ENCODE measurements at places on chromosomes 2 and 18.
A peak's percentile ranks its signal among the peaks of the same experiment; 100 is the strongest.

DNA sequence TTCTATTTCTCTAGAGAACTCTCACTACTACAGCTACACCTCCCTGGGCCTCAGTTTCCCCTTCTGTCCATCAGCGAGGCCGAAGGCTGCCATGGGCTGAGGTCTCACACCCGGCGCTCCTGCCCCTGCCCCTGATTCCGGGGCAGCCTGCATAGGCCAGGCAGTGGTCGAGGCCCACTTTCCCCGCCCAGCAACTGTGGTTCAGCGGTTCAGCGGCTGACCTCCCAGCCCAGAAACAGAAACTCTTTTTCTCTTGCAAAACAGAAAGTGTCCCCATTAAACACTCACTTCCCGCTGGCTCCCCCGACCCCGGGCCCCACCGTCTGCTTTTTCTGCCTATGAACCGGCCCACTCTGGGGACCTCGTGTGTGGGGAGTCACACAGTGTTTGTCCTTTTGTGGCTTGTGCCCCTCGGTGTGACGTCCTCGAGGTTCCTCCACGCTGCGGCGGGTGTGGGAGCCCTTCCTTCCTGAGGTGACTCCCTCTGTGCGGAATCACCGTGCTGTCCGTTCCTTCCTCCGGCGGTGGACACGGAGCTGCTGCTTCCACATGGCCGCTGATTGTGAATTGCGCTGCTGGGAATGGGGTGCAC is 16.0 kb downstream of the PDCD1 start:
- DNase-seq, result no peak

GRCh38 chr2:32942793-32943485 is 3.8 kb upstream of the LTBP1 start:
- DNase-seq, result no peak

DNA sequence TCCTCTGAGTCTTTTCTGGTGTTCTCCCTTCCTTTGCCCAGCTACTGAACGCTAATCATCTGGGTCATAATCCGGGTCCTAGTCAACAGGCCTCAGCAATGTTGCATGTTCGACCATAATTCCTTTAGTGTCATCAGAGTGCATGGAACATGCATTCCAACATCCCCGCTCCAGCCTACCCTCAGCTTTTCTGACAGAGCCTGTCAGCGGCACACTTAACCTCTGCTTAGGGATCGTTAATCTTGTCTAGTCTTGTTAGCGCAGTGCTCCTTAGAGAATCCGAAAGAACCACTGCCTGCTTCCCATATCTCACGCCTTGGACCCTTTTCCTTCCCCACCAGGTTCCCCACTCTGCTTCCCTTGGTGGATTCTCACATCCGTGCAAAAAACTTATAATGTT is 767.9 kb upstream of the ID2 start:
- no peak for DNase-seq

DNA sequence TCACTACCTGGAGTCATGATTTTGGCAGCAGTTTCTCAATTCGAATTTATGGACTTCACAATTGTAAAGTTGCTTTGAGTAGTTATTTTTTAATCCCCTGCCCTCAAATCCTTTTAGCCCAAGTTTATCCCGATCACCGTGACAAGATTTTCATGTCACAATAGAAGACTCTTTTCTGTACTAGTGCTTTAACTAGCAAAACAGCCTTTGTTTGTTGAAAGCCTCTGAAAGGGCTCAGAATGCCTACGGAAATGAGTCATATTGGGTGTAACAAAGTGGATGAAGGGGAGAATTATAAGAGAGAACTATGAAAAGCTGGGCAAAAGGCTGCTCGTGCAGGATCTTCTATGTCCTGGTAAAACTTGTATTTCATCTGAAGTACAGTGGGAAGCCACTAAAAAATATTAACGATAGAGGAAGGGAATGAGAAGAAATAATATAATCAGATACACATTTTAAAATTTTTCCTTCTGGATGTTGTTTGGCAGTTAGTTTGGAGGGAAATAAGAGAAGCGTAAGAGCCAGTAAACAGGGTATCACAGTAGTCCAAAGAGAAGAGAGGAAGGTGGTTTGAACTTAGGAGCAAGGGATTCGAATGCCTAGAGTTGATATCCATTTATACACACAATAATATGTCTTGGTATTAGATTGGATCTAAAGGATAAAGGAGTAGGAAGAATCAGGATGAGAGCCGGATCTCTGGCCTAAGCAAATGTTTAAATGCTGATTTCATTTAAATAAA is 114.9 kb downstream of the GALNT13 start:
- peak; percentile 27 for DNase-seq

DNA sequence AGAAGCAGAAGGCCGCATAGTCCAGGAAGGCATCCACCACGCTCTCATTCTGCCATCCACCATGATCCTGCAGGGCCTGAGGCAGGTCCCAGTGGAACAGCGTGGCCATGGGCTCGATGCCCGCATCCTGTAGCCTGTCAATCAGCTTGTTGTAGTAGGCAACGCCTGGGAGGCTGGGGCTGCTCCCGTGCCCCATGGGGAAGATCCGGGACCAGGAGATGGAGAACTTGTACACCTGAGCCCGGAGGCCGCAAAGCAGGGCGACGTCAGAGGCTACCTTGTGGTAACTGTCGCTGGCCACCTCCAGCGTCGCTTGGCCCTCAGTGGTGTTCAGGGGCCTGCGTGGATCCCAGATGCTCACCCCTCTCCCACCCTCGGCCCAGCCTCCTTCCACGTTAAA is 19.5 kb downstream of the LCT start:
- DNase-seq, result no peak

DNA sequence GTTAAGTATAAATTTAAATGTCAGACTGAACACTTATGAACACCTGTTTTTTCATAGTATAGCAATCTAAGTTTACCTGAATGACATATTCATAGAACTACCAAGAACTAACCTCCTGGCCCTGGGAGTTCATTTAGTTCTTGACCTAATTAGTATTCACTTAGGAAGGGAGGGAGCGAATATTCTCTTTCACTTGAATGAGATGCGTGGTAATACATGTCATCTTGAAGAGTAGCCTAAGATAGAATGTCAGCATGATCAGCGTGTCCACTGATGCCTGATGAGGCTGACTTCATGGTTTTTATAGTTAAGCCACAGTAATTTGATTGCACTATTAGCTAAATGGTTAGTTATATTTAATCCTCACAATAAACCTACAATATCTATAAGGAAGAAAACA is 13.3 kb downstream of the NDUFAF7 start:
- DNase-seq, result no peak

- DNase-seq, result peak; percentile 20
Observed at GRCh38 chr2:8750221-8750620, 68.4 kb downstream of the ID2 start.

GRCh38 chr18:58640428-58640805 is 11.5 kb upstream of the ALPK2 start:
- no peak for DNase-seq

- DNase-seq, result no peak
Observed at GRCh38 chr2:233482616-233483015, 84.0 kb downstream of the USP40 start.

GRCh38 chr2:205712508-205712907 is 30.2 kb downstream of the NRP2 start:
- peak; percentile 62 for DNase-seq

- DNase-seq, result no peak
Observed at GRCh38 chr2:151845481-151845880, 17.3 kb upstream of the ARL5A start.

DNA sequence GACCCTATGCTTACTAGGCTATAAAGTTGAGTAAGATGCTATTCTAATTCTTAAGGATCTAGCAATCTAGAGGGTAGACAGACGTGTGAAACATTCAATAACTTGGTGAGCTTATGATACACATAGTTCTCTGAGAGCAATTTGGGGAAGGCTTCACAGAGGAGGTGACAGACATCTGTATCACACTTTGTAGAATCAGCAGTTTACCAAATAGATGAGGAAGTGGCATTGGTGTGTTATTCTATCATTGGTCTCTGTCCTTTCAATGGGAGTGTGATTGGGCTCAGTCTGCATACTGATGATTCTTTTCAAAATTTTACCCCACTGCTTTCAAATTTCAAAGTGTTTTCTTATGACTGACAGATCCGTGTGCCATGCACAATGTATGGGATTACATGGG is 47.0 kb upstream of the TMEM178A start:
- no peak for DNase-seq

DNA sequence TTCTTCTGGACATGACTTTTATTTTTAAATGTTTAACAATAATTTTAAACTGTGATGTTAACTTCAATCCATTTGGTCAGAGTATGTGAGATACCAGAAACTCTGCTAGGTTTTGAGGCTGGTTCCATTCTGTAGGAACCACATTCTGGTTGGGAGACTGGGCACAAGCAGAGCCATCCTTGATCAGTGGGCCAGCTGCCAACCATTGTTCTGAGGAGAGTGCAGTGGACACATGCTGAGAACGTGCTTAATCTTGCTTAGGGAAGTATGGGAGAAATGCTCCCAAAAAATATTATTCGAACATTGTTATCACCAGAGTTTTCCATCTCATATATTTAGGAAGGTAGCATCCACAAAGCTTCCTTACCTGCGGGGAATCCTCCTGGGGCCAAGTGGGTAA is 155.8 kb downstream of the RTN4 start:
- DNase-seq, result no peak

GRCh38 chr2:144718376-144718775 is 198.5 kb upstream of the ZEB2 start:
- DNase-seq, result no peak

GRCh38 chr2:190755772-190756415 is 107.0 kb downstream of the NAB1 start:
- peak; percentile 56 for DNase-seq

GRCh38 chr18:69895066-69896047 is 52.3 kb downstream of the CD226 start:
- DNase-seq, result no peak

DNA sequence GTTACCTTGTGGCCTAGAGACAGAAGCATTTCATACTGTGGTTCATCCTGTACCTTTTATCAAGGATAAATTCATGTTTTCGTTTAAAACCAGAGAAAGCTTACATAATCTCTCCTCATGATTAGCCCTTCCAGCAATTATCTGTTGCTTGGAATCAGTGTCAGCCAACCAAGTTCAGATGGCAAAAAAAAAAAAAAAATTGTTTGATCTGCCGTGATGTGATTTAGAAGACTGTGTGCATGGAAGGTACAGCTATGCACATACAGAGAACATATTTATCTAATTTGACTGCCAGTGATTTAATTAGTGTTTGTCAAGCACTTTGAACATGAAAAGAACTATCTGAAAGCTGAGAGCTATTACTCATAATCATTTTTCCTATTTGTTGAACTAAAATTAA is 180.9 kb downstream of the ZEB2 start:
- DNase-seq, result no peak

DNA sequence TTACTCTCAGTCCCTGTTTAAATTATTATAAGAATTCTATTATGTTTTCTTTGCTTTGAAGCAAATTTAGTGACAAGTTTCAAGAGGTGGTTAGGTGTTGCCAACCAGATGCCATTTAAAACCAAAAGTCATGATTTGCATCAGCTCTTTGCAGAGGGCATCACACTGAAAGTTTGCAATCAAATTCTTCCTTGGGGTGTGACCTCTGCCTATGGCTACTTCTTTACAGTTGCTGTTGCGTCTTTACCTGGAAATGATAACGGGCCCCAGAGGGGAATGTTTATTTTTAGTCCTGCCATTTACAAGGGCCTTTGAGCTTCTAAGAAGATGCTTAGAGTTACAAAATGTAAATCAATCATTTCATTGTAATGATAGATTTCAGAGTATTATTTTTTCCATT is 561.0 kb downstream of the ARHGAP15 start:
- no peak for DNase-seq

- DNase-seq, result no peak
Observed at GRCh38 chr2:196174404-196174803, 3.0 kb upstream of the STK17B start.

DNA sequence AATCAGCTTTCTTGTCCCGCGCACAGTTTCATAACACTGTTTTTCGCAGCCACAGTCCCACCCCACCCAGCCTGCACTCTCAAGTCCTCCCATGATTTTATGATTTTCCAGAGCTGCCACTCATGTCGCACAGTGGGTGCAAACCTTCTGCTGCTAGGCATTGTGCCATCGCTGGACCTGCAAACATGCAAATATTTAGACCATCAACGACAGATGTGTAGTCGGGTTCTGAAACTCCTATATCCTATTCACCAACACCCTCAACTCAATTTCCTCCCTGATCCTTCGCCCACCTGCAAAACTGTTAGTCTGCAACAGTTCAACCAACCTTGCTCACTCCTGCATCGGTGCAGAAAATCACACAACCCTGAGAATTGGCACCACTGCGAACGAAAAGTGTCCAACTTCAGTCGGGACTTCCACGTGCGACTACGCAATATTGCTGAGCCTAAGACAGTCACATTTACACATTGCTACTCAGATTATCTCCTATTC is 871 bp upstream of the ALS2 start:
- DNase-seq, result peak; percentile 57

DNA sequence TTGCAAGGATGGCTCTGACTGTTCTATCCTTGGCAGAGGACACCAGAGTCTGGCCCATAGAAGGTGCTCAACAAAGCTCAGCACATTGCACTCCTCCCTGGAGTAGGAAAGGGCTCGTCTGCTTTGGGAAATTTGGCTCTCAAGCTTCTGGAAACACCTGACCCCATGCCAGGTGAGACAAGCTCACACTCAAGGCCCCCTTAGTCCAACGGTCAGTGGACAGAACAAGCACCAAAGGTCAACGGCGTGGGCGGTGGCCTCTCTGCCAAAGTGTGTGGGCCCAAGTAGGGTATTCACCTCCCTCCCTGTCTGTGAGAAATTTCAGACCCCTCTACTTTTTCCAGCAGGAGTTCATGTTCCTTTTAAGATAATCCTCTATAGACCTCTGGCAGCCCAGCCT is 2.0 kb upstream of the STEAP3 start:
- no peak for DNase-seq

DNA sequence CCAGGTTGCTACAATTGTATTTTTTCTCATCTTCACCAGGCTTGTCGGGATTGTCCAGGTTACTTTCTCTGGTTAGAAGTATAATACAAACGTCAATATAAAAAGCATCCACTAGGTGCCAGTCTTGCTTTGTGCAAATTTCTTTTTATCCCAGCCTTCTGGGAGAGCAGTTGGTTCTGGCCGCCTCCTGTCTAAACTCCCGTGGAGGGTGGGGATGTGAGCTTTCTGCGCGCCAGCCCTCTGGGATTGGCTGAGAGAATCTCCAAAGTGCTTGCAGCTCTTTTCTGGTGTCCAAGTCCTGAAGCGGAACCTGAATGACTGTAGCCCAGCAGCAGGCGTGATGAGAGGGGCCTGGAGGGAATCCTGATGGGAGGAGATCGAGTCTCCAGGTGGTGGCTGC is 22.4 kb upstream of the TOGARAM2 start:
- peak; percentile 90 for DNase-seq

DNA sequence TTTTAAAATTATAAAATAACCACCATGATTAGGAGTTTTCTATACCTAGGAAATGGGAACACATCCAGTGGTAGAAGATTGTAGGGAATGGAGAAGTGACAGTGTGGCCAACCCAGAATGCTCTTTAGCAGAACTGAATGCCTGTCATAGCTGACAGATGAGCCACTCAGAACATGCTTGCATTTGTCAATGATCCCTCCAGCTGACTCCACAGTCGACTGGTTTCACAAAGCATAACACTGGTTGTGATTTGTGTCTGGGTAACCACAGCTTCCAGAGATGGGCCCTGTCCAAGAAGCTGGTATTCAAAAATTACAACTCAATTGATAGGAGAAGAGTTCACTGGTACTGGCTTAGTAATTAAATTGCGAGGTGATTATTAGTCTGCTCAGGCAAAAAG is 9.0 kb upstream of the CTIF start:
- peak; percentile 85 for DNase-seq

GRCh38 chr18:78883501-78883900 is 96.1 kb upstream of the SALL3 start:
- DNase-seq, result no peak

- DNase-seq, result peak; percentile 34
Observed at GRCh38 chr18:70228536-70228935, 23.0 kb upstream of the RTTN start.

GRCh38 chr2:231332388-231332787 is 63.1 kb upstream of the B3GNT7 start:
- no peak for DNase-seq
